ENCODE measurements at places on chromosomes 3 and 15.

DNA sequence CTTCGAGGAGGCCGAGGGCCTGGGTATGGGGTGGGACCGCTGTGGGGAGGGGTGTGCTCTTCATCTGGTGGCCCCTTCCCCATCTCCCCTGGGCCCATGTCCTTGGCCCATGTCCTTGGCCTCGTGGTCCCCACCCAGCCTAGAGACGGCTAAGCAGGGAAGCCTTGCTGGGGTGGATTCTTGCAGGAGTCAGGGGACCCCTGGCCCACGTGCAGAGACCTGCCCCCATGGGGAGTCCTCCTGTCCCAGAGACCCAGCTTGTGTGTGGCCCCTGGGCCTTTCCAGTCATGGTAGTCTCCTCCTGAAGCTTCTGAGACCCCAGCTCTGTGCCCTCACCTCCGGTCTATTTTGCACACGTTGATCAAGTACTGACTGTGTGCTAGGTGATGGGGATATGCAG, 97.4 kb downstream of the TBC1D2B start:
- DNase-seq: peak; percentile 80

DNA sequence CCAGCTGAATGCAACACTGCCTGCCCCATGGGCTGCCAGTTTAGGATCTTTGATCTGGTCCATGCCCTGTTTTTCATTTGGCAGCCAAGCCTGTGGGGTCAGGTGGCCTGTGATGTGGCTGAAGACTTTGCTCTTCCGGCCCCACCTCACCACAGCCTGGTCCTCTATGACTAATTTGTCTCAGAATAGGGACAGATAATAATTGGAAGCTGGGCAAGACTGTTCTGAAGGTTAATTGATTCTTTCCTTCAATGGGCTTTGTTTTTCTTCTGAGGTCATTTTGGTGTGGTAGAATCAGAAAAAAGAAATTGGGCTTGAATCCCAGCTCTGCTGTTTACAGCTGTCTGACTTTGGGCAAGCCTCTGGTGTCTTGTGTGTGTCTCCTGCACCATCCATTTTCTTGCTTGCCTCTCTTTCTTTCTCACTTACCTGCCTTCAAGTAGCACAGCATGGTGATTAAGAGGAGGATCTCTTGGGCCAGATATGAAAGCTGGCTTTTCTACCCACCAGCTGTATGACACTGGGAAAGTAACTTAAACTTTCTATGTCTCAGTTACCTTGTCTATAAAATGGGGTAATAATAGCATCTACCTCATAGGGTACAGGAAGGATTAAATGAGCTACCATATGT, 24.2 kb downstream of the ABHD2 start:
- DNase-seq: no peak

DNA sequence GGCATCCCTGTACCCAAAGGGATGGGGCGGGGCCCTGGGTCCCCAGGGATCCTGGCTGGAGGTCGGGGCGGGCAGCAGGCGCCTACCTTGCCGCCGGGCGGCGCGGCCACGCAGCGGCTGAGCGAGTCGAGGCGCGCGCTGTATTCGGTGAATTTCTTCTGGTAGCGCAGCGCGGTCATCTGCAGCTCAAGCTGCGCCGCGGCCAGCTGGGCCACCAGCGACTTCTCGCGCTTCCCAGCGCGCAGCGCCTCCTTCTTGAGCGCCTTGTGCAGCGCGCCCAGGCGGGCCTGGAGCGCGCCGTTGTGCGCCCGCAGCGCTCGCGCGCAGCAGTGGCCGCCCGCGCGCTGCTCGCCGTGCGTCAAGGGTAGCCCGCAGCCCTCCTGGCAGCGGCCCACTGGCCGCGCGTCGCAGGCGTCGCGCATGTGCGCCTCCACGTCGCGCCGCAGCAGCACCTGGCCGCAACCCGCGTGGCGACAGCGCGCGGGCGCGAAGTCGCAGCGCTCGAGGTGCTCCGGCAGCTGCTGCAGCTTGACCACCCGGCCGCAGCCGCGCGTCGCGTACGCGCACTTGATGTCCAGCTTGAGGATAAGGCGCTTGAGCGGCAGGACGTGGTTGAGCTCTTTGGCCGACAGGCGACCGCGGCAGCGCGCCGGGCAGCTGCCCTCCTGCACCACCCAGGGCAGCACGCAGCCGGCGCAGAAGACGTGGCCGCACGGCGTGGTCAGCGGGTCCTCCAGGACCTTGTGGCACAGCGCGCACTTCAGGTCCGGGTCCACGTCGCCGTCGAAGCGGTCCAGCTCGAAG, 522 bp downstream of the PDZRN3 start:
- DNase-seq: no peak

DNA sequence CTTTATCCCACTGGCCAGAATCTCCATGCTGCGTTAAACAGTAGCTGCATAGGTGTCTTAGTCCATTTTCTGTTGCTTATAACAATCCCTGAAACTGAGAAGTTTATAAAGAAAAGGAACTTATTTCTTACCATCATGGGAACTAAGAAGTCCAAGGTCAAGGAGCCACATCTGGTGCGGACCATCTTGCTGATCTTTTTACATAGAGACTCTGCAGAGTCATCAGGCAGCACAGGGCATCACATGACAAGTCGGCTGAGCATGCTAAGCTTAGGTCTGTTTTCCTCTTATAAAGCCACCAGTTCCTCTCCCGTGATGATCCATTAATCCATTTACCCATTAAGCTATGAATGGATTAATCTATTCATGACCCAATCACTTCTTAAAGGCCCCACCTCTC, 22.4 kb upstream of the FAM174B start:
- DNase-seq: no peak

- no peak for DNase-seq
These were observed 309.2 kb downstream of the PDCD6IP start for GRCh38 chr3:34107669-34108068.

DNA sequence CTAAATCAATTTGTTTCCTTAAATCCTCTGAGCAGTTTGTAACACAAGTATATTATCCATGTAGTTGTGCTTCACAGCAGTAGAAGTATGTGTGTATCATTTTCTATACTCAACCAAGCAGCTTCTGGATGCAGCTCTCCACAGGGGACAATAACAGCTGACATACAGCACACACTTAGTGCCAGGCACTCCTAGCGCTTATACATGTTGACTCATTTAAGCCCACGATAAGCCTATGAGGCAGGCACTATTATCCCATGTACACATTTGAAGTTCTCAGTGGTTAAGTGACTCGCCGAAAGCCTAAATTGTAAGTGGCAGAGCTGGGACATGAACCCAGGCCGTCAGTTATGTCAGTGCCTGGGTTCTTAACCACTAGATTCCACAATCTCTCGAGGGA, 20.3 kb upstream of the LPP start:
- DNase-seq: no peak

DNA sequence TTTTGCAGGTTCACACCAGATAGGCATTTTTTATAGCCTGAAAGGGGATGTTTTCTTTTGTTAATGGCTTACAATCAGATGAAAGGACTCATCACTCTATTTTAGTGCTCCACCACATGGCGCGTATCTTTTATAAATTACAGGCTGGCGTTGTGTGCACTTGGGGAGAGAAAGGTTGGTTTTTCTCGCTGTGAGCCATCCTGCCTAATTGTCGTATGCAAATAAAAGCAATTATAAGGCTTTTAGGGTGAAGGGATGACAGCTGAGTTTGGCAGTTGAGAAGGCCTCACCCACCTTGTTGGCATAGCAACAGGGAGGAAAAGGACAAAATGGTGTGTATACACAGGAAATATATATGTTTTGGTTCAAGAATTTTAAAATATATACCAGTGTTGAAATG, 268.0 kb downstream of the NR2F2 start:
- no peak for DNase-seq

GRCh38 chr3:197540961-197541377, 14.8 kb downstream of the BDH1 start:
- DNase-seq: no peak

DNA sequence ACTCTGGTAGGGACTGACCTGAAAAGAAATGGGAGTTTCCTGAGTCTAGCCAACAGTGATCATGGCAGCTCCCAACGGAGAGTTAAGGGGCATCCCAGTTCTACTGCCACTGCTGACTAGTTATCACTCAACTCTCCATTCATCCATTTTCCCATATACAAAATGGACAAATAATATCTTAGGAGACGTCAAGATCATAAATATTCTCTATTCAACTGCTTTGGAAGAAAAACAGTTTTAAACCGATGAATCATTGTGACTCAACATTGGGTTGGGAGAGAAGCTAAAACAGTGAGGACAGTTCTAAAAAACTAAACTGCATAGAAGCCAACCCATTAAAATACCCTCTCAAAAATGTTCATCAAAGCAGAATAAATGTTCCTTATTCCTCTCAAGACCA, 57.6 kb upstream of the CHRM5 start:
- no peak for DNase-seq

DNA sequence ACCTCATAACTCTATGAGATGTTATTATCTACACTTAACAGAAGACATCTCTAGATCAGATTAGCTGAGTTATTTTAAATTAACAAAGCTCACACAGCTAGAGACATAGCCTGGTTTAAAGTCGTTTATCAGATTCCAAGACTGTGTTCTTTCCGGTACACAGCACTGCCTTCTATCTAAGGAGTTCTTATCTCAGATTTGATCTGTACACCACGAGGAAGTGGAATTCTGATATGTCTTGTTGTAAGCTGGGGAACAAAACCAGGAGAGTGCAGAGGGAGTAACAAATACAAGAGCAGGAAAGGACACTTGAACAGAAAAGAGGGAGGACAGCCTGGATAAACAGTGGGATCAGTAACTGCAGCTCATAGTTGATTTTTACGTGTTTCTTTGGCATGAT, 61.7 kb upstream of the KCNMB2 start:
- DNase-seq: no peak

DNA sequence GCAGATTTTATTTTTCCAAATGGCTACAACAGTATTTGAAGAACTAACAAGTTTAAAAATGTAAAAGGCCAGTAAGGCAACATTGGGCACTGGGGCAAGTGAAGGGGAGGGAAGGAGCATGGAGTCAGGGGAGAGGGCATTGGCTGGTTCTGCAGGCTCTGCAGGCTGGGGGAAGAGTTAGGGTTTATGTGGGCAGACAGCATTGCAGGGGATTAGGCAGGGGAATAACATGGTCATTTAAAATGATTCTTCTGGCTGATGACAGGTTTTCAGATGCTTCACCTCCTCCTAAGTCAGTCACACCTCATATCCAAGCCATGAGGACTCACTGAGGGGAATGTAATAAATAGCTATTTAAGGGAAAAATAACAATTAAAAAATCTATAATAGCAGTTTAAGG, 52.6 kb downstream of the BTD start:
- no peak for DNase-seq

GRCh38 chr15:68627476-68627875, 48.7 kb downstream of the CORO2B start:
- DNase-seq: no peak

DNA sequence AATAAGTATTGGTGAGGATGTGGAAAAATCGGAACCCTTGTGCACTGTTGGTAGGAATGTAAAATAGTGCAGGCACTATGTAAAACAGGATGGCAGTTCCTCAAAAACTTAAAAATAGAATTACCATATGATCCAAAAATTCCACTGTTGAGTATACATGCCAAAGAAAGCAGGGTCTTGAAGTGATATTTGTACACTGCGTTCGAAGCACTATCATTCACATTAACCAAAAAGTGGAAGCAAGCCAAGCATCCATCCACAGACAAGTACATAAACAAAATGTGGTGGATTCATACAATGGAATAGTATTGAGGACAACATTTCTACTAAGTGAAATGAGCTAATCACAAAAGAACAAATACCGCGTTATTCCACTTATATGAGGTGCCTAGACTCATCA, 200.7 kb downstream of the TJP1 start:
- DNase-seq: no peak

GRCh38 chr3:189563853-189564563, 67.2 kb upstream of the TP63 start:
- DNase-seq: no peak

DNA sequence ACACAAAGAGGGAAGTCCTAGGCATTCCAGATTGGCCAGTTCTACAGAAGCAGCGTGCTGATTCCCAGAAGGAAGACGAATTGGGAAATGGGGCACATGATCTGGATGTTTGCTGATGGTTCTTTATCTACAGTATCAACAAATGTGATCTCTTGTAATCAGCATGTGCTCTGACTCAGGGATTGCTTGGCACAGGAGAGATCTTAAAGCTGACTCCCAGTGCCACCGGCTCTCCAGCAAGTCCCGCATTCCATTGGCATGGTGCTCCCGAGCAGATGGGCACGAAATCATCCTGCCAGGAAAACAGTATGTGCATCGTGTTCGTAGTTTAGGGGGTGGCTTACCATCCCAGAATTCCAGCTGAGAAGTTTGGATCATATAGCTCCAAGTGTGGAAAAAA, 259.9 kb upstream of the NR2F2 start:
- DNase-seq: no peak

DNA sequence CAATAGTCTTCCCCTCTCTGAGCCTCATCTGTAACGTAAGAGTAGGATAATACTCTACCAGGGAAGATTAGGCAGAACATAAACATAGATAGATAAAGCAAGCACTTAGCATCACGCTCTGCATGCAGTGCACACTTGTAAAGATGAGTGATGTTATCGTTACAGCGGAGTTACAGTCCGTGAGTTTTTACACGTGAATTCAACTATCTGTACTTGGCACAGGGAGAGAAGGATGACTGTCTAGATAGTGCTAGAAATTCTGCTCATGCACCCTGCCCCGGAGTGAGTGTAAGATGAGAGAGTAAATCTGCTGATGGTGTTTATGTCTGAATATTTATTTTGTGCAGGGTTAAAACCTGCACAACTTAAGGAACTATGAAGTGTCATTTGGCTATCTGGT, 35.8 kb downstream of the HAPLN3 start:
- DNase-seq: no peak

DNA sequence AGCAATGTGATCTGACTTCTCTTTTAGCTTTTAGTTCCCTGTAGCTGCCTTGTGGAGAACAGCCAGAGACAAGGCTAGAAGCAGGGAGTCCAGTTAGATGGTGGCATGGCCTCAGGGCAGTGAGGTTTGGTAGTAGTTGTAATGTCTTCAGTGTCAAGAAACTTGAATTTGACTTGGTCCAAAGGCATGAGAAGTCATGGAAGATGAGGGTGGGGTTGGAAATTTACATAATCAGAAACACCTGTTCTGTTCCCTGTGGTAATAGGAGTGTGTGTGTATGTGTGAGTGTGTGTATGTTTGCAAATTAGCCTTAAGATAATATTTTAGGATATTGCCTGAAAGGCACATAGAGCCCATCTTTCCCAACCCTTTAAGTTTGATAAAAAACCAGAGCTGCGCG, 55.2 kb upstream of the GCNT3 start:
- DNase-seq: no peak

- no peak for DNase-seq
These were observed 29.9 kb downstream of the CHSY1 start for GRCh38 chr15:101221902-101222301.

DNA sequence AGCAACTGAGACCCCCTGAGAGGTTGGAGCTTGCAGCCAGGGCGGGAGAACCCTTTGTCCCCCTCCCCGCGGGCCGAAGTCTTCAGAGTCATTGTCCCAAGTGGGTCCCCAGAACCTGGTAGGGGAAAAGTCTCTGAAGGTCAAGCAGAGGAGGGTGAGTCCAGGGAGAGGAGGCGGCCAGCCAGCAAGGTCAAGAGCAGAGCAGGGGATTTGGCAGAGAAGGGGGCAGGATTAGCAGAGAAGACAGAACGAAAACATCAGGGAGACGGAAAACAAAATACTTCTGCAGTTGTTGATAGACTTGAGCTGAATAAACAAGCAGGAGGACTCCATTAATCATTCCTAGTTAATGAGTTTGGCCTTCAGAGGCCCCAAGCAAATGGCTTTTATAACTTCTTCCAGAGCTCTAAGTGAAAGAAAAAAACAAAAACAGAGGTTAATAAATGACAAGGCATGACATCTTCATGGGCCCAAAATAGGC, 66.7 kb downstream of the GRIP2 start:
- no peak for DNase-seq

- no peak for DNase-seq
These were observed at the start of gene CLRN1 for GRCh38 chr3:150972366-150973071. TSS of gene CLRN1 (minus strand) at chr3:150972727. CDS start at chr3:150972708, 19 bp downstream.

GRCh38 chr3:124163689-124164088, 171.8 kb upstream of the ROPN1 start:
- DNase-seq: no peak
